ENCODE measurements at places on chromosomes 3 and 15.

- DNase-seq: no peak
Observed at GRCh38 chr3:24222165-24222805, 272.4 kb downstream of the THRB start.

DNA sequence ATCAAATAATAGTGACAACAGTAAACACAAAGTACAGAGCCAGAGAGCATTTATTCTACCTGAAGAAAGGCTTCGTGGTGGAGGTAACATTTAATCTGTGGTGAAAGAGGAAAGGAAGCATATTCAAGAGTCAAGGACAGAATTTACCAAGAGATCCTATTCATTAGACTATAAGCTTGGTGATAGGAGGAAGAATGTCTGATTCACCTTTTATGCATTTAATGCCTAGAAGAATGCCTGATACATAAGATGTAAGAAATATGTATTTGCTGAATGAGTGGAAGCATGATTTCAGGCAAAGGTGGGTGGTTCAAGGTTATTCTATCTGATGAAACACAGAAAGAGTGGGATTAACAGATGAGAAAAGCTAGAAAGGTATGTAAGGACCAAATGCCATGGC, 119.8 kb downstream of the SERPINI1 start:
- no peak for DNase-seq

- no peak for DNase-seq
Observed at GRCh38 chr3:48423241-48423882, 6.5 kb downstream of the PLXNB1 start.

DNA sequence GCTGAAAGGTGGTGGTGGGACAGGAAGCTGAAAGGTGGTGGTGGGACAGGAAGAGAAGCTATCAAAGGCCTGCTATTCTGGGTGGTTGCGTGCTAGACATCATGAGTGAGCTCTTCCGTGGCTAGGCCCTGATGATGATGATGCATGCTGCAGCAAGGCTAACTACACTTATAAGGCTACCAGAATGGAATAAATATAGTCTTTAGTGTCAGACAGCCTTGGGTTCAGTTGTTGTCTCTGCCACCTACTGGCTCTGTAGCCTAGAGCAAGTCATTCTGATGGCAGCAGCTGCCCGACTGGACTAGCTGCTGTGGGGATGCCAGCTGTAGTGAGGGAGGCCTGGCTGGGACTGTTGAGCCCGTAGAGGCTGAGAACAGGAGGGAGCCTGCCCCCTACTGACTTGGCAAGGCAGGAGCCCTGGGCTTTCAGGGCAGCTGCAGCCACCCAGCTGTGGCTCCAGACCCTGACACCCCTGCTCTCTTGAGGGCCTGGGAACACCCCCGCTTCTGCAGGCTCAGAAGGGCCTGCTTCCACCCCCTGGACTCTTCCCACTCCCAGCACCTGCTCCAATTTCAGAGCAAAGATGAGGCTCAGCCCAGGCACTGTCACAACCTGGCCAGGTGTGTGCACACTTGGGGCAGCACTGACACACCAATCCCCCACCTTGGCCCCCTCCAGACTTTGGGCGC, 21.4 kb upstream of the ZBED2 start:
- no peak for DNase-seq

GRCh38 chr3:189685860-189686259, 54.7 kb downstream of the TP63 start:
- DNase-seq: peak; percentile 22

DNA sequence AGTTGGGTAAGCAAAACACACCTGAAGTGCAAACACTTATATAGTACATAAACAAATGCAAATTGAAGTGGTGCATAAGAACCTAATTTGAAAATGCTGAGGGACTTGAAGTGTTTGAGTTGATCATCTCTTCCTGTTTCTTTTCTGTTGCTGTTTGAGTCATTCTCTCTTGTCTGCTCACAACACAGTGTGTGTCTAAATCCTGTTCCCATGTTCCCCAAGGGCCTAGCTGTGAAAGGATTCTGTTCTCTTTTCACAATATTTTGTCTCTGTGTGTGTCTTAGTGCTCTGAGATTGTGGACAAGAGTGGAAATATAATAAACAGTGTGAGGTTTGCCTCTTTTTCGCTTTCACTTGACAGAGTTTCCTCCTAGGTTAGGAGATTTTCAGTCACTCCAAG, 6.1 kb downstream of the CD96 start:
- DNase-seq: no peak

DNA sequence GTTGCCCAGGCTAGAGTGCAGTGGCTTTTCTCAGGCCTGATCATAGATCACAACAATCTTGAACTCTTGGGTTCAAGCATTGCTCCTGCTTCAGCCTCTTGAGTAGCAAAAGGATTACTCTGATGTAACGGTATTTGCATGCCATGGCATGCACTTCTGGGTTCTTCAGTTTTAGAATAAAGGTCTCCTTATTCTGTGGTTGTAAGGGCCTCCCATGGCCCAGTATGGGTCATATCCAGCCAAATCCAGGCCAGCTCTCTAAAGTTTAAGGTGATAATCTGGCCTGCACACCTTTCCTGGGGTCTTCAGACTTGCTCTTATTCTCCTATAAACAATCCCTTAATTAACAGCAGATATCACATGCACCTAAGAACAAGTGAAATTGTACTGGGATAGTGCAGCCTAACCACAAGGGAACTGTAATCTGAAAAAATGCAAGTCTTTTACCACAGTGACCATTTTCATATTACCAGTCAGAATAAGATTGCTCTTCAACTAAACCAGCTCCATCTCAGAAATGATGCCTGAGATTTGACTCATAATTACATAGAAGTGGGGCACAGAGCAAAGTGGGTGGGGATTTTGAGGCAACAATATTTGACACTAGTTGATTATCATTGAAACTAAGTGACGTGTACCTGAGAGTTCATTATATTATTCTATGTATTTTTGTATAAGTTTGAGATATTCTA, 25.4 kb downstream of the COMMD2 start:
- DNase-seq: no peak

DNA sequence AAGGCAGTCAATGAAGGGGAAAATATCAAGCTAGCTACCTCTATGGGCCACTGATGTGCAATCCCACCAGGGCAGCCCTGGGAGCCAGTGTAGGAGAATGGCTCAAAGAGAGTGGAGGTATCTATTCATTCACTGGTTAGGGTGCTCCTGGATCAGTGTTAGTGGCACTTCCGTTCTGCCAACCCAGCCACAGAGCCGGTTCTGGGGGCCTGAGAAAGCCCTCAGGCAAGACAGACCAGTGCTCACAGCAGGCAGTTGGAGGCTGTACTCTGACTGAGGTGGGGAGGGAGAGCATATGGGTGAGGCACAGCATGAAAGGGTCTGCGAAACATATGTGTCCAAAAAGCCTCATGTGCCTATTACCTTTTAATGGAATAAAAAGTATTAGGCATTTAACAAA, 109.3 kb downstream of the KCNMB2 start:
- no peak for DNase-seq

GRCh38 chr15:61144055-61144454, 85.0 kb downstream of the RORA start:
- no peak for DNase-seq

DNA sequence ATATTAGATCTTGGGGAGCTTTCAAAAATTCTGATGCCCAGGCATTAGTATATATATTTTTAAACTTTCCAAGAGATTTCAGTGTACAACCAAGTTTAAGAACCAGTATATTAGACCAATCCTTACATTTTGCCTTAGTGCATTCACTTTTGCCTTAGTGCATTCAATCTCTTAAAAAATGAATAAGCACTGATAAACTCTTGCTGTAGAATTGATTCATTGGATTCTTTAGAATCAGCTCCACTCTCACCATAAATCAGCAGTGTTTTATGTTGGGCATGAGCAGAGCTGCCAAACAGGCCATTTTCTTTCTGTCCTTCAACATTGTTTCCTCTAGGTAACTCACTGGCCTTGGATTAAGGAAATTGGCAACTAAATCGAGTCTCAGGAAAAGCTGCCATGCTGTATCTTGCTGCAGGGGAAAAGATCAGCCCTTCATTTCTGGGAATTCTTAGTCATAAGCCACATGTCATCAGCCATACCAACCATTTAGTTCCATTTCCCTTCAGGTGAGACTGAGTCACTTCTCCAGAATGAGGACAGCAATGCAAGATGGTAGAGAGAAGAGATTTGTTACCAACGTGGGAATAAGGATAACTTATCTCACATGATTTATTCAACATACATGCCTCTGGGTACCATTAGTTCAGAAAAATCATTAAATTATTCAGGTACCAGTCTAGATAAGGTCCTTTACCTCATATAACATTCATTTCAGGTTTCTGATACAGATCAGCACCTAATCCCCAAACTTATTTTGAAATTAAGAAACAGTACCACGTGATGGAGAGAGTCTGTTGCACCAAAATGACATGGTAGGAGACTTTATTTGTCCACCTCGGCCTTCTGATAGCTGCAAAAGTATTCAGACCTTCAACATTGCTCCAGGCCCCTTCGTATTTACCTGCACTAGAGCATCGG, 192.5 kb downstream of the P3H2 start:
- no peak for DNase-seq

- DNase-seq: no peak
Observed at GRCh38 chr3:167930453-167930852, 165.3 kb downstream of the GOLIM4 start.

DNA sequence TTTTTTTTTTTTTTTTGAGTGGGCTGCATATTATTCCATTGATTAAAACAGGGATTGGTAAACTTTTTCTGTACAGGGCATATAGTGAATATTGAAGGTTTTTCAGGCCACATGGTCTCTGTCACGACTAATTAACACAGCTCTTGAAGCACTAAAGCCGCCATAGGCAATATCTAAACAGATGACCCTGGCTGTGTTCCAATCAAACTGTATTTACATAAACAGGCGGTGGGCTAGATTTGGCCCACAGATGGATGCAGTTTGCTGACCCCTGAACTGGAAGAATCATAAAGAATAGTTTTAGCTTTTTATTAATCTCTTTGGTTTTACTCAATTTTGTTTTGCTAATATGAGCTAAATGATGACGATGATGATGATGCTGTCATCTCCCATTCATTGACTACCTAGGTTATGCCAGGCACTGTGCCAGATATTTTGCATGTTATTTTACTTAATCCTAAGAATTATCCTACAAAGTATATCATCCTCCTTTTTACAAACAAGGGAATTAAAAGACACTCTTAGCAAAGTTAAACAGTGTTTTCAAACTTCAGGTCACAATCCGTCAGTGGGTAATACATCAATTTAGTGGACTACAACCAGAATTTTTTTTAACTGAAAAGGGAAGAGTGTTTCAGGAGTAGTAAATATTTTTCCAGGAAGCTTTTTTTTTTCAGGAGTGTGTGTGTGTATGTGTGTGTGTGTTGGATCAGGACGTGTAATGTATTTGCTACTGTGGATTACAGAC, 54.3 kb downstream of the LMCD1 start:
- DNase-seq: no peak
